Sigmoid colon (tissue), 7 donors: ENCODE measurements at places on chromosomes 16 and 17.

DNA sequence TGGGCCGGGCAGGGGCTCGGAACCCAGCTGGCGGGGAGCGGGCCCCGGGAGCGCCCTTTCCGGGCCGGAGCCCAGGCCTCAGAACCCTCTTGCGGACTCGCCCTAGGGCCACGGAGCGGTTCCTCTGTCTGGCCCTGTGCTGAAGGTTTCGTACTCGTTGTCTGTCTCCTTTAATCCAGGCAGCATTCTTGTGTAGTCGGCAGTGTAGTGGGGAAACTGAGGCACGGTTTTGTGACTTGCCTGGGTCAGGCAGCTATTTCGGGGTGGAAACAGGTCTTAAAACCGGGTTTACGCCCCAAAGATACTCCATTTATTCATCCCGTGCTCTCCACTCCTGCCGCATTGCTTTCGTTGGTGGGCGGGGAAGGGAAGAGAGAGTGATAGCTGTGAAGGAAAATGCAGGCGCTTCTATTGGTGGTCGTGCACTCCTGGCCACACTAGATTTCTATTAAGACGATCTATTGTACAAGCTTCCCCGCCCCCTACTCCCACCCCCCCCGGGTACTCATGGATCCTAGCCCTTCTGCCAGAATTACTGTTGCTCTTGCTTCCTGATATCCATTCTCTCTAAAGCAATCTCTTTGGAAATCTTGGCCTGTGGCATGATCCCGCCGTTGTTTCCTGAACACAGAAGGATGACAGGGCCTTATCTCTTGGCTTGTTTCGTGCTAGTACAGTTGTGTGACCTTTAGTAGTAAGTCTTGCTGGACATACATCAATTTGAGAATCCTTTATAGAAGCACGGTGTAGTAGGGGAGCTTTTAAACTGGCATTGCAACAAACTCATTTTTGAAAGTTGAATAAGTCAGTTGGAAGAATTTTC, 751 bp downstream of the DCAF7 start:
- DNase-seq, result no peak

GRCh38 chr17:68455901-68456338, 1.4 kb downstream of the WIPI1 start:
- no peak for DNase-seq

DNA sequence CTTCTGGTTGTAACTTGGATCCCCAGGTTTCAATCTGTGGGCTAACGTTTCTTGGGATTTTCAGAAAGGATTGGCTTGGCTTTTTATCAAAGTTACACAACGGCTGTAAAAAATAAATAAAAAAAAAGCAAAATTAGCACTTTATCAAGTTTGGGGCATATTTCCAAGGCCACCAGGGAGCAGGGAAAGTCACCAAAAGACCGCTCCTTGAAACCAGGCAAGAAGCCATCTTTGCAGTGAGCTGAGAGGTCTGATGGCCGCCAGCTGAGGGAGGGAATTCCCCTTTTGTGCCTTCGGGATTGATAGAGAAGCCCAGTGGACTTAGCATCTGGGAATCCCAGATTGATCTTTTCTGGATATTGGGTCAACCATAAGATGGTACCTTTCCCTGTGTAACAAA, 192.2 kb downstream of the WWOX start:
- DNase-seq, result no peak

GRCh38 chr17:3959295-3959899, 4.8 kb downstream of the ATP2A3 start:
- no peak for DNase-seq

GRCh38 chr17:53971361-53971760, 148.6 kb downstream of the KIF2B start:
- no peak for DNase-seq

GRCh38 chr16:1960665-1961630, 1.6 kb downstream of the NDUFB10 start:
- DNase-seq, result no peak

- peak; percentile 94 for DNase-seq
Measured at GRCh38 chr17:74430706-74431567, 951 bp upstream of the GPRC5C start.

DNA sequence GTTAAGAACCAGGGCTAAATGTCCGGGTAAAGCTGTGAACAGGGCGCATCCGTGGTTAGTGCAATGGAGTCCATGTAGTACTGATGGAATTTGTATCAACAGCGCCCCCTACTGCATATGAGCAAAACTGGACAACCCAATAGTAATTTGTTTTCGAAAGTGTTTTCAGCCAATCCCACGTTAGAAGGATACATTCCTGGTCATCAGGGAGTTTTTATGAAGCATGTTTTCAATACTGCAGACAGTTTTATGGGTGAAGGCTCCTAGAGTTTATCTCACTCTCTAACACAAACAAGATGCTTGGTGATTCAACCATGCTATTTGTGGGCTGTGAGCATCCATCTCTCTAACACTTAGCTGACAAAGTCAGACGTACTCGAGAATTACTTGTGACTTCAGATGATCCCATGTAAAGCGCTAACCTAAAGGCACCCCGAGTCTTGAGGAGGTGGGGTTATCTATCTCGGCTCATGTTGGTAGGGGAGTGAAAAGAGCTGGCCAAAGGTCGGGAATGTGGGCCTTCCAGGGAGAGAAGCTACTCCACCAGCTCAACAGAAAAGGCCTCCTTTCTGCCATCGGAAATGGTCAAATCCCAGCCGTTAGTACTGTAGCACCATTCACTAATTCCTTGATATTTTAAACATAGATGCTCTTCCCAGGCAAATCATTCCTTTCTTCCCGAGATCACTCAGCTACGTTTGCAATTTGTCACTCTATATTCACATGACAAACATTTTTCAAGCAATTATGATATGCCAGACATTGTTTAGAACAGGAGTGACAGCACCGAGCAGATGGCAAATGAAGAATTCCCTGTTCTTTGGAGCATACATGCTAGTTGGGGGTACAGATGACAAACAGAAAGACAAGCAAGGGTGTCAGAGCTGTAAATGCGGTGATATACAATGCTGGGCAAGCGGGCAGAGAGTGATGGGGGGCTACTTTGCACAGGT, 46.9 kb upstream of the HNF1B start:
- DNase-seq, result no peak

DNA sequence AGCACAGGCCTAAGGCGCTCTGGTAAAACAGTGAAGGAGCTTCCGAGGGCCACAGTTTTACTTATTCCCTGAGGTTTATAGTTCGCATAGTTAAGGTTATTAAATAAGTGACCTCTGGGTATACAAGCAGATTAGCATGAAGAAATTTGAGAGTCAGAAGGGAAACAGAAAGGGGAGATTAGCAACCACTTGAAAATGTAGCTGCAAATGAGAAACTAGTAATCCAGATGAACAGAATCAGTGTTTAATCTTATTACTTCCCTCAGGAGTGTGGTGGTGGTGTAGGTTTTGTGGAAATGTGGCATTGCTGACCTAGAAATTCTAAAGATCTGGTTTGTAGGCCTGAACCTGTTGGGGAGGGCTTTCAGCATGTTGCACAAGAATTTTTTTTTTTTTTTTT, 130.4 kb downstream of the CCDC182 start:
- DNase-seq, result no peak

- no peak for DNase-seq
Measured at GRCh38 chr16:87344165-87344930, 27.2 kb upstream of the C16orf95 start.

DNA sequence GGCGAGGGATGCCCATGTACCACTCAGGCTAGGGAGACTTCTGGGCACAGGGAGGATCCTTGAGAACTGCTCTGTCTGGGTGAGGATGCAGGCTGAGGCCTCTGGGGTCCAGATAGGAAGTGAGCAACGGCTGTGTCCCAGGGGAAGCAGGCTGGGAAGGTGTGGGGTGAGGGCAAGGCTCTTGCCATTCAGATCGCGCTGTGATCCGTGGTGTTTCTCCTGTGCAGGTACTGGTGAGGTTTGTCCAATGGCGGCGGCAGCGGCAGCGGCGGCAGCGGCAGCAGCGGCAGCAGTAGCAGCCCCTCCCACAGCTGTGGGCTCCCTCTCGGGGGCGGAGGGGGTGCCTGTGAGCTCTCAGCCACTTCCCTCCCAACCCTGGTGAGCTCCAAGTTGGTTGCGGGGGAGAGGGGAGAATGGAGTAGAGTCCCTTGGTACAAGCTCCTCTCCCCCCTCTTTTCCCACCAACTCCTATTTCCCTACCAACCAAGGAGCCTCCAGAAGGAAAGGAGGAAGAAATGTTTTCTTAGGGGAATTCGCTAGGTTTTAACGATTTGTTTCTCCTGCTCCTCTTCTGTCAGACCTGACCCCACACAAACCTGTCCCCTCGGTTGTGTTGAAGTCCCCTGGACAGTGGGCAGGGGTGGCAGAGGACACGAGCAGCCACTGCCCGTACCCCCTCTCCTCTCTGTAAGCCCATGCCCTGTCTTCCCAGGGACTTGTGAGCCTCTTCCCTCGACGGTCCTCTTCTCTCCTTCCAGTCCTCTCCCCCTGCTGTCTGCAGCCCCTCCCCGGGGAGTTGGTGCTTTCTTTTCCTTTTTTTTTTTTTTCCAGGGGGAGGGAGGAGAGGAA, 1.9 kb upstream of the PRRT2 start:
- no peak for DNase-seq

- no peak for DNase-seq
Measured at GRCh38 chr17:44610871-44611270, 45.4 kb upstream of the MEIOC start.

DNA sequence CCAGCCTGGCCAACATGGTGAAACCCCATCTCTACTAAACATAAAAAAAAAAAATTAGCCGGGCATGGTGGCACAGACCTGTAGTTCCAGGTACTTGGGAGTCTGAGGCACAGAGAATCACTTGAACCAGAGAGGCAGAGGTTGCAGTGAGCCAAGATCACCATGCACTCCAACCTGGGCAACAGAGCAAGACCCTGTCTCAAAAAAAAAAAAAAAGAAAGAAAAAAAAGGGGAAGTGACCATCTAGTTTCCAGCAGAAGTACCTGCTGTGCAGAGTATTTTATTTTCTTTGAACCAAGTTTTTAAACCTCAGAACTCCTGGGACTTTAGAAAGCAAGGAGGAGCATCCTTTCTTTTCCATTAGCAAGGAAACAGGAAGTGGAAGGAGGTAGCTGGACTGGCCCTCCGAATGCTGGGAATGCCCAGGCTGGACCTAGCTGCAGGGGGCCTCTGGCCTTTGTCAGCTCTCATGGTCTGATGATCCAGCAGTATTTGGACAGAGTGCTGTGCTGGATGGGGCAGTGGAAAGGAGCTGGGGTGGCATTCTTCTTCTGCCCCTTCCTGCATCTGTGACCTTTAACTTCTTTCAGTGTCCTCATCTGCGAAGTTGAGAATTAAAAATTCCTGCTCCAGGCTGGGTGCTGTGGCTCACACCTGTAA, 6.6 kb downstream of the GID4 start:
- no peak for DNase-seq

DNA sequence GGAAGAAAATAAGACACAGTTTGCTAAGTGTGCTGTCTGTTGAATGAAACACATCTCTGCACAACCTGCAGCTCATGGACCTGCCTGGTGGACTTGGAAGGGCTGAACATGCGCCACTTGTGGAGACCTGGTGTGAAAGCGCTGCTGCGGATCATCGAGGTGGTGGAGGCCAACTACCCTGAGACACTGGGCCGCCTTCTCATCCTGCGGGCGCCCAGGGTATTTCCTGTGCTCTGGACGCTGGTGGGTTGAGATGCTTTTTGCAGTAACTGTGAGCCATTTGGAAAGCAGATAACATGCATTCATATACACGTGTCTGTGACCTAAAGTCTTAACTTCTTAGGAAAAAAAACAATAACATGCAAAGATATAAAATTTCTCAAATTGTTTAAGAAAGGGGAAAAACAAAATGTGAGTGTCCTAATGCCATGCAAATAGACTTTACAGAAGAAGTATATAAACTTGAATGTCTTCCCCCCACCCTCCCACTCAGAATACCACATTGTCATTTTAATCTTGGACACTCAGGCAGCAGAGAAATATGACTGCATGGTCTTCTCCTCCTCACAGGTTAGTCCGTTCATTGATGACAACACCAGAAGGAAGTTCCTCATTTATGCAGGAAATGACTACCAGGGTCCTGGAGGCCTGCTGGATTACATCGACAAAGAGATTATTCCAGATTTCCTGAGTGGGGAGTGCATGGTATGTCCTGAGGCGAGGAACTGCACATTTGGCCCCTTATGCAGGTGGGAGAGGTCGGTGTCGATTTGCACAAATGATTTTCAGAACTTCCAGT, 65.6 kb downstream of the SEC14L1 start:
- DNase-seq, result no peak

GRCh38 chr17:65027305-65027704, 29.2 kb downstream of the GNA13 start:
- no peak for DNase-seq

DNA sequence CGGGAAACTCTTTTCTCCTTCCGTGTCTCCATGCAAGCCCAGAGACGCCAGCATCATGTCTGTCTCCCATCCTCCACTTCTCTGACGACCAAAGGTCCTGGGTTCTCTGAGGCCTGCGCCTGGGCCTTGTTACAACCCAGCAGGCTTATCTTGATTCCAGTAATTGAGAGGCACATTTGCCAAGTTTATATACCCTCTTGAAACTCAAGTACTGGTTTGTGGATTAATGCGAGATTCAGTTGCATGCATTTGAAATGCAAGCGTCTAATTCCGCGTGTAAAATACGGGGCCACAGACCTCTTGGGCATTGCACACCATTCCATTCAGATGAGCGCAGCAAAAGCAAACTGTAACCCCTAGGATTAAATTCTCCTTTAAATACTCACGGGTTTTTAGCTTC, 28.7 kb upstream of the CRISPLD2 start:
- DNase-seq, result peak; percentile 46

DNA sequence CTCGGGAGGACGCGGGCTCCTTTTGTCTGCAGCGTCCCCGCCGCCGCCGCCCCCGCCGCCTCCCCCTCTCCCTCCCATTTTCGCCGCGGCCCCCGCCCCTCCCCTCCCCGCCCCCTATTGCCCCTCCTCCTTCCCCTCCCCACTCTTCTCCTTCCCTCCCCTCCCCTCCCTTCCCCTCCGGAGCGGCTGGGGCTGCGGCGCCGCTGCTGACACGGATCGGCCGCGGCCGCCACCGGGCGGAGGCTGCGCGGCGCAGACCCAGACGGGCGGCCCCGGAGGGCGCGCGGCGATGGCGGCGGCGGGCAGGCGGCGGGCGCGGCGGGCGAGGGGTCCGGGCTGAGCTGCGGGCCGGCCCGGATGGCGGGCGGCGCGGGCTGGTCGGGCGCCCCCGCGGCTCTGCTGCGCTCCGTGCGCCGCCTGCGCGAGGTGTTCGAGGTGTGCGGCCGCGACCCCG, at the start of gene RAB11FIP4:
TSS of gene RAB11FIP4 (plus strand) at position 180 of the 454 bp plus-strand sequence. CDS start at position 358, 178 bp downstream.
- DNase-seq, result no peak

DNA sequence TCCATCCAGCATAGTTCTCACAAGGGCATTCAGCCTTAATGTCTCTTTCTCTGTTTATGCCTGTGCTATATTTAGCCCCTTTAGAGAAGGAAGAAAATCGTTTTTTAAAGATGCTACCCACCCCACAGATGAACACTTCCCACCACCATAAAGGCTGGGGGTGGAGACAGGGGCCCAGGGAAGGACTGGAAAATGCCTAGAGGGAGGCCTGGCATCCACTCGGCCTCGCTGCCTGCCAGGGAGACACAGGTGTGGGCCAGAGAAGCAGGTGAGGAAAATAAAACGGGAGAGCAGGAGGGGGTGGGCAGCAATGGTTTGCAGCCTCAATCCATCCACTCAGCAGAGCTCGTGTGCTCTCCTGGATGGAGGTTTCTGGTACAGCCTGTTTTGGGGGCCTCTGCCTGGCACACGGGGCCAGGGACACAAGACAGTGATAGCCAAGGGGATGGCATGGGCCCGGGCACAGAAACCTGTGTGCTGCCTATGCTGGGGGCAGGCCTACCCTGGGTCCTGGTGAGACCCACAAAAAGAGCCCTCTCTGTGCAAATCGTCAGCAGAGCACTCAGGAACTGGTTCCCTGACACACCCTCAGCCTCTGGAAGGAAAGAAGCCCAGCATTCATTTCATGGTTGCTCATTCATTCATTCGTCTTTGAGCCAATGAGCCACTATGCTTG, 121.4 kb downstream of the C16orf78 start:
- no peak for DNase-seq

GRCh38 chr17:31297090-31297489, at the start of gene OMG:
Gene OMG (minus strand): TSS chr17:31297239. CDS start chr17:31296331, 908 bp downstream.
- no peak for DNase-seq
